ENCODE measurements at places on chromosomes 16 and 17. TPM values are rescaled to one million over a fixed set of nuclear protein-coding genes. Genes with fewer than 3 reads are reported as not detected.

The IKZF3 gene
- not detected for total RNA-seq

GRCh38 chr16:1645914-1646525, 32.1 kb upstream of the JPT2 start:
- peak; percentile 24 for DNase-seq

- DNase-seq = no peak
These were observed 4.1 kb downstream of the SP6 start for GRCh38 chr17:47846716-47847340.

DNA sequence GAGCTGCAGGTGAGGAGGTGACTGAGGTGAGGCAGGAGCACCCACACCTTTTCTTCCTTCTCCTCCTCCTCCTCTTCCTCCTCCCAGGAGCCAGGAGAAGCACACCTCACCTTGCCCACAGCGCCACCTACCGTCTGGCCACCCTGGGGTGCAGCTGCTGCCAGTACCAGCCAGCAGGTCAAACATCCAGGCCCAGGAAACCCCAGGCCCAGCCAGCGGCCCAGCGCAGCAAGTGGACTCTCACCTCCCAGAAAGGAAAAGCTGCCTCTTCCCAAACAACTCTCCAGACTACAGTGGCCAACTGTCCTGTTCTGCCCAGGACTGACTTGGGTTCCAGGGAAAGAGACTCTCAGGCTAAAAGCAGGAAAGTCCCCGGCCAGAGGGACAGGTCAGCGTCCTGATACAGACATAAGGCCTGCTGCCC, 22.7 kb downstream of the PEMT start:
- peak; percentile 15 for DNase-seq

GRCh38 chr16:70750893-70751467, 50.0 kb downstream of the VAC14 start:
- peak; percentile 98 for DNase-seq

DNA sequence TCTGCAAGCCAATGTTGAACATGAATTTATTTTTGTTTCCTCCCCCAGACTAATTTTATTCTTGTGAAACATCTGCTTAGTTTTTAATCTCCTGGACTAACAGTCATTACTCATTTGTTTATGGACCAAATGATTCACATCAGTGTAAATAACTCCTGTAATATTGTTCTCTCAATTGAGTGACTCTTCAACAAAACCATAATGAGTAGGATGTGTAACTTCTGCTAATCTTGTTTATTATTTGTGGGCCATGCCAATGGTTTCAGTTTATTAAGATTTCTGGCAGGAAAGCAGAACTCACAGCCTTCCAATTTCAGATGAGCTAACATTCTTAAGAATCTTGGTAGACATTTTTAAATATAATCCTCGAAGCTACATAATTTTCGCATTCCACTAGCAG, 1216.3 kb upstream of the GOT2 start:
- peak; percentile 21 for DNase-seq

DNA sequence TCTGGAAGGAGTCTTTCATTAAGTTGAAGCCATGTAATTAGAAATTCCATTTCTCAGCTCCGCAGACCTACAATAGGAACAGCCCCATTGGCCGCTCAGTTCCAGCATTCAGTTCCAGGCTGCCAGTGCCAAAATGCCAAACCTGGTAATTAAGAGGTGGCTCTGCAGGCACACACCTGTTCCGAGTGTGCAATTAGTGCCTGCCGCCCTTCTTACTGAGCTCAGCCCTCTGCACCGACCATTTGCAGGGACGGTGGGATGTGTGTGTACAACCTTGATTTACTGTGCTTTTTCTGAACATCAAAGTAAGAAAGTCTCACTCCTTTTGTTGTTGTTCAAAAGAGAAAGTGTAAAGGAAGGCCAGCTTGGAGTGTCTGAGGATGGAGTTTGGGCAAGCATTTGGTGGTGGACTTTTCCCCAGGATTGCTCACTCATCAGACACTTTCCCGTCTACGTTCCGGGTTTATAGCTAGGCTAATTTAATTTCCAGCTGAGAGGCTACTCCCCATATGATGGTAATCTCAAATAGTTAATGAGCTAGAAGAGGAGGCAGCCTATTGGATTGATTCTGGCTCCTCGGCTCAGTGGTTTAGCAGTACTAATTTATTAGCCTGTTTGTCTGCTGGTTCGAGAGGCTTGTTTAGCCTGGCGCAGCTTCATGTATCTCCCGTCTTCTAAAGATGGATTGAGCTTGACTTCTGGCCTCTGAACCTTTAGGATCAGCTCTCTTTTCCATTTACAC, 20.0 kb downstream of the HS3ST3B1 start:
- no peak for DNase-seq

- DNase-seq = peak; percentile 12
These were observed 234.6 kb downstream of the HS3ST3A1 start for GRCh38 chr17:13367154-13367553.

Measured in LHCN-M2 (cell line).